ENCODE measurements at places on chromosomes 2 and 18. TPM values are rescaled to one million over a fixed set of nuclear protein-coding genes. Genes with fewer than 3 reads are reported as not detected.

Gene DCDC2C
- total RNA-seq = not detected

Gene CRYGC
- not detected for total RNA-seq

Gene TTN
- total RNA-seq = 19.6 TPM

Gene GALR1
- 0.06 TPM for total RNA-seq

Gene ALK
- not detected for total RNA-seq

Gene GCKR
- not detected for total RNA-seq

DNA sequence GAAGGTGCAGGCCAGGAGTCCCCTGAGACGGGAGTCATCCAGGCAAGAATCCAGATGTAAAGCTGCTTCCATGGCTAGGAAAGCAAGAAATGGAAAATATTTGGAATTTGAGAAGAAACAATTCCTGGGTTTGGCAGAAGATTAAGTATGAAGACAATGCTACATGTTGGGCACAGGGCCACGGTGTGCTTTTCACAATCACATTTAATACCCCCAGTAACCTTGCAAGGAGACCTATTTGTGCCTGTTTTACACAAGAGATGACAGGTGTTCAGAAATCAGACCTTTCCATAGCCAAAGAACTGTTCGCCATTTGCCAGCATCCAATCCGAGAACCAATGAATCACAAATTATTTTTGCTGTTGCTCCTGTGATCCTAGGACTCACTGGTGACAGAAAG is 50.5 kb downstream of the KCTD1 start:
- H3K27ac ChIP-seq = no peak overlapping the region
- DNase-seq = no peak
- no peak overlapping the region for H3K4me3 ChIP-seq
- no peaks in the 10 kb centered on the region for H3K36me3 ChIP-seq
- H3K27me3 ChIP-seq = no peaks in the 10 kb centered on the region

- DNase-seq = no peak
- no peaks in the 10 kb centered on the region for H3K36me3 ChIP-seq
- H3K4me1 ChIP-seq = peaks cover 16% of the 10 kb centered on the region
- no peak overlapping the region for H3K4me3 ChIP-seq
- H3K27ac ChIP-seq = no peak overlapping the region
- no peaks in the 10 kb centered on the region for H3K27me3 ChIP-seq
These were observed 2.1 kb upstream of the TMEM131 start for GRCh38 chr2:97997784-97998392.

- no peak overlapping the region for H3K4me3 ChIP-seq
- H3K27me3 ChIP-seq = no peaks in the 10 kb centered on the region
- H3K27ac ChIP-seq = no peak overlapping the region
- H3K4me1 ChIP-seq = no peaks in the 10 kb centered on the region
- H3K36me3 ChIP-seq = no peaks in the 10 kb centered on the region
These were observed 9.2 kb downstream of the GRP start for GRCh38 chr18:59229191-59229590.

DNA sequence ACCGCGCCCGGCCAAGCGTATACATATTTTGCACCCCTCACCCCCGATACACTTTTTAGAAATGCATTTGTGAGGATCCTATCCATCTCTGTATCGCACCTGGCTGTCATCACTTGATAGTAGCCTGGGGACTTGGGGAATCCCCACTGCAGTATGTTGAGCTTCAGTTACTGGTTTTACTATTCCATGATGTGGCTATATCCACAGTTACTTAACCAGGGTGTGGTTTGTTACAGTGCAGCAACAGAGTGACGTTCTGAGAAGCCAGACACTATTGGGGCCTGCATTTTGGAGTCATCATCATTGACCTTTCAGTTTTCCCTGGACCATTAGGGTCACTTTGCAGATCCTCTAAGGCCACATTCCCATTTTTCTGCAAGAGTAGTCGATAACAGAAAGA is 212.7 kb downstream of the AGAP1 start:
- H3K36me3 ChIP-seq = no peaks in the 10 kb centered on the region
- no peak for DNase-seq
- no peak overlapping the region for H3K27ac ChIP-seq
- no peak overlapping the region for H3K4me3 ChIP-seq
- H3K27me3 ChIP-seq = no peaks in the 10 kb centered on the region

DNA sequence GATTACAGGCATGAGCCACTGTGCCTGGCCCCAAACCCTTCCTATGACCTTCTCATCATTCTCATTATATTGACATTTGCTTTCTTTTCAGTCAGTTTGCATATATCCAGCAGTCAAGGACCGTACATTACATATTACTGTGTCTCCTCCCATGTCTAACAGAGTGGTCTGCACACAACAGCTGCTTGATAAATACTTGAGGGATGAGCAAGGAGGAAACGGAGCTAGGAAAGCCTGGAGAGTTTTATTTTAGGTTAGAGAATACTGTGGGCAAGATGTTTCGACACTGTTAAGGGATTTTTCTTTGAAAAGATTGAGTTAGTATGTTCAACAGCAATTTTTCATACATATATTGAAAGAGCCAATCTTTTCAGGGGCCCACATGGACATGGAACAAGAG is 76.2 kb upstream of the CHRNA1 start:
- H3K36me3 ChIP-seq = no peaks in the 10 kb centered on the region
- H3K27me3 ChIP-seq = no peaks in the 10 kb centered on the region
- no peak overlapping the region for H3K27ac ChIP-seq
- no peaks in the 10 kb centered on the region for H3K4me1 ChIP-seq

GRCh38 chr18:10229458-10229857 is 225.0 kb upstream of the APCDD1 start:
- DNase-seq = no peak
- no peaks in the 10 kb centered on the region for H3K36me3 ChIP-seq
- no peaks in the 10 kb centered on the region for H3K27me3 ChIP-seq
- H3K4me3 ChIP-seq = no peak overlapping the region

- DNase-seq = no peak
- no peaks in the 10 kb centered on the region for H3K27me3 ChIP-seq
- no peak overlapping the region for H3K27ac ChIP-seq
- no peak overlapping the region for H3K4me3 ChIP-seq
These were observed 135.5 kb downstream of the GAREM1 start for GRCh38 chr18:32335228-32335627.

- H3K4me1 ChIP-seq = no peaks in the 10 kb centered on the region
- H3K27ac ChIP-seq = no peak overlapping the region
- H3K4me3 ChIP-seq = no peak overlapping the region
These were observed 159.1 kb upstream of the LHCGR start for GRCh38 chr2:48914477-48915089.

DNA sequence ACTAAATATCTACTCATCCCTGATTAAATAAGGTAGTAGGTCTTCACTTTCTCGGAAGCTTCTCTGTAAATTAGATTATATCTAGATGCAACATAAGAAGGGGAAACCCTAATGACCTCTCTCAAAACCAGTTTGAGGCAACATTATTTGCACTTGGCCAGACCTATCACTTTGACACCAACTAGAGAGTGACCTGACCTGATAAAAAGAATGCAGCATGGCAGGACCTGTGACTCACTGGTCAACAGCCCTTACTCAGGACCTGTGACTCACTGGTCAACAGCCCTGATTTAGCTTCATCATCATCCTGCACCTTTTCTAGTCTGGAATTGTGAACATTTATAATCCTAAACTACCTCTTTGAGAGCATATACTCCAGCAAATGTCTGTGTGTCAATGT is 1957.7 kb upstream of the CELF4 start:
- no peak overlapping the region for H3K4me3 ChIP-seq
- DNase-seq = no peak
- no peaks in the 10 kb centered on the region for H3K4me1 ChIP-seq
- no peak overlapping the region for H3K27ac ChIP-seq
- no peaks in the 10 kb centered on the region for H3K27me3 ChIP-seq
- H3K36me3 ChIP-seq = no peaks in the 10 kb centered on the region

All from upper lobe of right lung (tissue), 1 donor.